ENCODE measurements at places on chromosomes 13 and 19. TPM values are rescaled to one million over a fixed set of nuclear protein-coding genes. Genes with fewer than 3 reads are reported as not detected.
A peak's percentile ranks its signal among the peaks of the same experiment; 100 is the strongest.

- no peak for DNase-seq
These were observed 6.3 kb upstream of the JUNB start for GRCh38 chr19:12784871-12785430.

IGFL2 gene
- 0.38 TPM for total RNA-seq

GRCh38 chr19:23070353-23071146, 46.3 kb upstream of the ZNF730 start:
- peak; percentile 18 for DNase-seq

DNA sequence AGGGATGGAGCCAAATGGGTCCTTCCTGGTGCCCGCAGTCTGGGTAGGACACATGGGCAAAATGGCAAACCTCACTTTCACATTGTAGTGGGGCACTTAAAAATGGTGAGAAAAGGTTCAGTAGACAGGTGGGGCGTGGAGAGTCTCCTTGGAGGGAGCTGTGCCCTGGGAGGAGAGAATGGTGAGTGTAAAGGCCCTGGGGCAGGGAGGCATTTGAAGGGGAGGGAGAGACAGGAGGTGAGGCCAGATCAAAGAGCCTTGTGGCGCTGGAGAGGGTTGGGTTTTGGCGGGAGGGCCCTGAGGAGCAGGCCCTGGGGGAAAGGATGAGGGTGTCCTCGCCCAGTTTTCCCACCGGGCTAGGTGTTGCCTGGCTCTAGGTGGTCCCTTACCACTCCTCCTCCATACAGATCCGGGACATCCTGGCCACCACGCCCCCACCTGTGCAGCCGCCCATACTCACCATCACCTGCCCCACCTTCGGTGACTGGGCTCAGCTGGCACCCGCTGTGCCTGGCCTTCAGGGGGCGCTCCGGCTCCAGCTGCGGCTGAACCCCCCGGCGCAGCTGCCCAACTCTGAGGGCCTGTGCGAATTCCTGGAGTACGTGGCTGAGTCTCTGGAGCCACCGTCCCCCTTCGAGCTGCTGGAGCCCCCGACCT, 6.3 kb downstream of the MAP1S start:
- DNase-seq: no peak

DNA sequence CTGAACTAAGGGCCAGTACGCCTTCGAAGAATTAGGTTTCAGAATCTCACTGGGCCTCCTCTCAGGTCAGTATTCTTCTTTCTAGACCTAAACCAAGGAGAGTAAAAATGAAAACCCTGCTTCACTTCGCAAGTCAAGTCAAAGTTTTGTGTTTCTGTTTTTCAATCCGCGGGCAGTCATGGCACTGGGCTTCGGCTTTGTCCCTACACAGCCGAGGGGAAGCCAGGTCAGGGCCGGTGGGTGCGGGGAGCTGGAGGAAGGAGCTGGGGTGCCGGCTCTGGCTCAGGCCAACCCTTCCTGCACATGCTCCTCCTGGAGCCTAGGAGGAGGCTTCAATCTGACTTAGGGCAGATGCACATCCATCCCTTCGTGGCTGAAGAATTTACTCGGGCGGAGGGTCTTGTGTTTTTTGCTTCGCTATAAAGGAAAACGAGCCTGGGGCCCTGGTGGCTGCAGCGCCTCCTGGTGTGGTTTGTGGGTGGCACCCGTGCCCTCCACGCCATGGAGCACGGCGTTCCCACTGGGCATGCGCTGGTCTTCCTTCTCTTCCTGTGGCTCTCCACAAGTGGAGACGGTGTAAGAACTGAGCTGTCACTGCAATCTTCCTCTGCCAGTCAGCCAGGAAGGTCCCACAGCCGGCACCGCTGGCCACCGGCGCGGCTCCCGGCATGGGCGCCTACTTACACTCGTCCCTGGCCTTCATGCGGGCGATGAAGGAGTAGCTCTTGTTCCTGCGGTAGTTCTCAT, 22.5 kb downstream of the C19orf44 start:
- DNase-seq: no peak

Measured in mucosa of descending colon (tissue), 3 donors.